ENCODE measurements at places on chromosomes 2 and 18.
A peak's percentile ranks its signal among the peaks of the same experiment; 100 is the strongest.

- peak; percentile 8 for DNase-seq
Observed at GRCh38 chr2:27049422-27050280, 1.8 kb upstream of the AGBL5 start.

DNA sequence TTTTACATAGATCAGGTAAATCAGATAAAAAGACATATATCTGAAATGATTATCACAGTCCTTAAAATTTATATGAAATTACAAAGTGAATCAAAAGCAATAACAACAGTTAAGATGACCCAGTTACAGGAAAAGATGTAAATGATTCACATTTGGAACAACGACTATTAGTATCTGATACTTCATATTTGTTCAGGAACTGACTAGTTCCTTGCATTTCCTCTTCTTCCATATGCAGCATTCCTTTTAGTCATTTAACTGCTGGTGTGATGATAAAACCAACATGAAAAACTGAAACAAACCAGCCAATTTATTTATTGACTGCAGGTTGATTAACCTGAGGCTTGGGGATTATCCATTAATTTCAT is 75.2 kb downstream of the RBMS1 start:
- no peak for DNase-seq

GRCh38 chr2:222450021-222450420 is 25.7 kb downstream of the SGPP2 start:
- no peak for DNase-seq

DNA sequence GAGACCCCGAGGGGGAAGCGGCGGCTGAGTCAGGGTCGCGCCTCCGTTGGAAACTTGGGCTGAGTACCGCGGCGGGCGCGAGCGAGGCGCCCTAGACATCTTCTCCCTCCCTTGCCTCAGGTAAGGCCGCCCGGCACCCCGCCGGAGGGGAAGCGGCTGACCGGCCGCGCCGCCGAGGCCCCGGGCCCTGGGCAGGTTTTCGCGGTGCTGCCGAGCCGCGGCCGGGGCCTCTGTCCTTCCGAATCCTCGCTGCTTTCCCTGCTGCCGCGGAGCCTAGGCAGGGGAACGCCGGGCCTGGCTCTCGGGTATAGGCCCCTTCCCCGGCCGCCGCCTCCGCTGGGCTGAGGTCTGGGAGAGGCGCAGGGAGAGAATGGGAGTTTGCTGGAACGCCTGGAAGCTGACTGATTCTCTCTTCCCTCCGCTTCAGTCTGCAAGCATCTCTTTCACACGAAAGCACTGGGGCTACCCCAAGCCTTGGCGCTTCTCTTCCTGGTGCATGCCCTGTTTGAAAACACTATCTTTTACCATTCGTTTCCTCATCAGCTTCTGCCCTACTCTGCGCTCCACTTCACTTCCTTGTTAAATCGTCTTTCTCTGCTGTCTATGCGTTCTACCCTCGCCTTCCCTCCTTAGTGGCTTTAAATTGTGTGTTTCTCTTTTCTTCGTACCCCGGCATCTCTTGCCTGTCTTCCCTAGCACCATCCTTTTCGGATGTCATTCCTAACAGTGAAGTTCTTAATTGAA is 652 bp downstream of the PPM1B start:
- DNase-seq: peak; percentile 32

GRCh38 chr2:148039783-148040182 is 18.9 kb downstream of the MBD5 start:
- no peak for DNase-seq

DNA sequence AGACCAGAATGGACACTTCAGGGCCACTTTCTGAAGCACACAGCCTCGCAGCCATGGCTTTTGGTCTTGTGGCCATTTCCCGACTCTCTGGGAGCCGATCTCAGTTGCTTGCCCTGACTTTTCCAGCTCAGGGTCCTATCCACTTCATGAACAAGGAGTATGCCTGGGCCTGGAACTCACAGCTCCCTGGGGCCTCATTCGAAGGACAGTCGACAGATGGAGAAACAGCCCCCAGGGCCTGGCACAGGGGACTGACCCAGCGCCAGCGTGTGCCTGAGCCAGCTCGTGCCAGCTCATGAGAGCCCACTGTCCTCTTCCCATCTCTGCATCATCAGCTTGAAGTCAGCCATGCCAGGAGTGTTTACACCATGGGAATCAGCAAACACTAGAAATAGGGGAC is 134.6 kb upstream of the GPC1 start:
- no peak for DNase-seq

- no peak for DNase-seq
Observed at GRCh38 chr2:60485055-60485454, 68.4 kb downstream of the BCL11A start.

DNA sequence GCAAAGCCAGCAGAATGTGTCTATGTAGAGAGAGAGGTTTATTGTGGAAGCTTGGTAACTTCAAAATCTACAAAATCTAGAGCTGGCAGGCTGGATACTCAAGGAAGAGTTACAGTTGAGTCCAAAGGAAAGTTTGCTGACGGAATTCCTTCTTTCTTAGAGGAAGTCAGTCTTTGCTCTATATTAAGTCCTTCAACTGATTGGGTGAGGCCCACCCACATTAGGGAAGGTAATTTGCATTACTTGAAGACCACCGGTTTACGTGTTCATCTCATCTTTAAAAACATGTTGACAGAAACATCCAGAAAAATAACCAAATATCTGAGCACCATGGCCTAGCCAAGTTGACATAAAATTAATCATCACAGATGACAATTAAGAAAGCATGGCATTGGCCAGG is 101.5 kb downstream of the TEX51 start:
- DNase-seq: no peak

DNA sequence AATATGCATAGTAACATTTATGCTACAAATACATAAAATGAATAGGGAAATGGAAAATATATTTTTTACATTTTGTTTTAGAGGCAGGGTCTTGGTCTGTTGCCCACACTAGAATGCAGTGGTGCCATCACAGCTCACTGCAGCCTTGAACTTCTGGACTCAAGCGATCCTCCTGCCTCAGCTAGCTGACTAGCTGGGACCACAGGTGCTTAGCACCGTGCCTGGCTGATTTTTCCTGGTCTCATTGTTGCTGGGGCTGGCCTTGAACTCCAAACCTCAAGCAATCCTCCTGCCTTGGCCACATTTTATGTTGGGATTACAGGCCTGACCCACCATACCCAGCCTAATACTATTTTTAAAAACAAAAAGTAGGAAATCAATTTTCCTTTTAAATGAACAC is 33.2 kb downstream of the XPO1 start:
- no peak for DNase-seq

DNA sequence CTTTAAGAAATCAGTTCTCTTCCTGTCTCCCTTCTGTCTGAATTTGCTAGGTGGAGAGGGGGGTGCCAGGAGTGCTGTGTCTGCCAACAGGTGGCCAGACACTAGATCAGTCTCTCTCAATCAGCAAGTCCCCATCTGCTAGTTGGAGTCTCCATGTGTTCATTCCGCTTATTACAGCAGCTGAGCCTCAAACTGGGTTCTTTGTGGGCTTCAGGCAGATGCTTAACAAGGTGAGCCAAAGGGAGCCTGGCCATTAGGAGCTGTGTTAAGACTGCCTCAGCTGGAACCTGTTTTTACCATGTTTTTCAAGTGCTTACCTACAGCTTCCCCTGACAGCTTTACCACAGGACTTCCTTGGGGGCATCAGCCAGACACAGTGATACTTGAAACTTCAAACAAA is 401.9 kb downstream of the LRP1B start:
- no peak for DNase-seq

- DNase-seq: no peak
Observed at GRCh38 chr2:210376694-210377093, 61.7 kb upstream of the MYL1 start.

GRCh38 chr2:190481339-190481738 is 53.2 kb downstream of the NEMP2 start:
- DNase-seq: peak; percentile 60

GRCh38 chr2:237351046-237351445 is 62.9 kb downstream of the COL6A3 start:
- DNase-seq: no peak

- no peak for DNase-seq
Observed at GRCh38 chr2:122682356-122682755, 926.9 kb downstream of the TSN start.

DNA sequence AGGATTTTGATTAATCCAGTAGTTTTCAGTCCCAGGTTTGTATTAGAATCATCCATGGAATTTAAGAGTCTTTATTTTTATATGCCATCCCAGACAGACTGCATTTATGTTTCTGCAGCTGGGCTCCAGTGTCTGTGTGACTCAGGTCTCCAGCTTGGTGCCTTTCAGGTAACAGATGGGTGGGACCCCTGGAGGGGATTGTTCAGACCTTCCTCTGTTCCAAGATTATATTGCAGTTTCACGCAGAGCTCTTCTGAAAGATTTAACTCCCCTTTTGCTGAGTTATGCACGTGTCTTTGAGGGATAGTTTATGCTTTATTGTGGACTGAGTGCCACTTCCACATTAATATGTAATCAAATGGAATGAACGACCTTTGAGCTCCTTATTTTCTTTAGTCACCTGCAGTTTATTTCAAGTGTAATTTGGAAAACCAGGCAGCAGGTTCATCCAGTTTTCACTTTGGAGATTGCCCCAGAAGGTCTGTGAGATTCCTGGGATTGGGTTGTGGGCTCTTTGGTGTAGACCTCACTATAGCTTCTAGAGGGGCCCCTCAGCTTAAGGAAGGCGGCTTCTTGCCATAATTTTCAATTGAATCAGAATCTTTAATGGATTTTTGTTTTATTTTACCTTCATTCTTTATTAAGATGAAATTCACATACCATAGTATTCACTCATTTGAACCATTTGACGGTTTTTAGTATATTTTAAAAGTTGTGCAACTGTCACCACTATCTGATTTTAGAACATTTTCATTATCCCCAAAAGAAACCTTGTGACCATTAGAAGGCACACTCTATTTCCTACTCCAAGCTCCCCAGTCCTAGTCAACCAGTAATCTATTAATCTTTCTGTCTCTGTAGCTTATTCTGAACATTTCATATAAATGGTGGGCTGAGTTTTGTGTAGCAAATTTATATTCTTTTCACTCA is 135.0 kb downstream of the WDSUB1 start:
- no peak for DNase-seq

GRCh38 chr2:191435141-191435540 is 189.9 kb downstream of the MYO1B start:
- no peak for DNase-seq

DNA sequence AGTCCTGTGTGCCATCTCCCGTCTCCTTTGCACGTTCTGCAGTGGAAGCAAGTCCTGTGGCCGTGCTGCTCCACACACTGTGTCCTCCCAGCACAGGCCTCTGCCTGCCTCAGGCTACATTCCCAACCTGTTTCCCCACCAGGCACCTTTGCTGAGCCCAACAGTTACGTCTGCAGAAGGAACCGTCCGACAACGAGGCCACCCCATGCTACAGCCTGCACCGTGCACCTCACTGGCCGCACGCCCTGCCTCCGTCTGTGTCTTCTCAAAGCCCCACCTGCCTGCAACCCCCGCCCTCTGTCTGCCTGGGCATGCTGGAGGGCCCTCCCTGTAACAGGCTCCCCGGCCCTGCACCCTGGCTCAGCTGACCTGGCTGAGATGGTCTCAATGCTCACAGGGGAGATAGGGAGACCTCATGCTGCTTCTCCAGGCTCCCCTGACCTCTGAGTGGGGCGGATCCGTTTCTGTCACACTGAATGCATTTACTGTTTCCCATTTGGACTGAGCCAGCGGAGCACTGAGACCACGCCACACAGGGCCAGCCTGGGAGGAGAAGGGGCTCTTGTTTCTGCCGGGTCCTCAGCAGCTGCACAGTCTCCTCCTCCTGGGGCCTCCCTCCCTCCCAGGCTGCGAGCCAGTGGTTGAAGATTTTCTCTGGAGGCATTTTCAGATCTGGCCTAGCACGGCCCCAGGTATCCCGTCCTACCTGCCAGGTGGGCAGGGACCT is 109.1 kb upstream of the OTOS start:
- peak; percentile 43 for DNase-seq

DNA sequence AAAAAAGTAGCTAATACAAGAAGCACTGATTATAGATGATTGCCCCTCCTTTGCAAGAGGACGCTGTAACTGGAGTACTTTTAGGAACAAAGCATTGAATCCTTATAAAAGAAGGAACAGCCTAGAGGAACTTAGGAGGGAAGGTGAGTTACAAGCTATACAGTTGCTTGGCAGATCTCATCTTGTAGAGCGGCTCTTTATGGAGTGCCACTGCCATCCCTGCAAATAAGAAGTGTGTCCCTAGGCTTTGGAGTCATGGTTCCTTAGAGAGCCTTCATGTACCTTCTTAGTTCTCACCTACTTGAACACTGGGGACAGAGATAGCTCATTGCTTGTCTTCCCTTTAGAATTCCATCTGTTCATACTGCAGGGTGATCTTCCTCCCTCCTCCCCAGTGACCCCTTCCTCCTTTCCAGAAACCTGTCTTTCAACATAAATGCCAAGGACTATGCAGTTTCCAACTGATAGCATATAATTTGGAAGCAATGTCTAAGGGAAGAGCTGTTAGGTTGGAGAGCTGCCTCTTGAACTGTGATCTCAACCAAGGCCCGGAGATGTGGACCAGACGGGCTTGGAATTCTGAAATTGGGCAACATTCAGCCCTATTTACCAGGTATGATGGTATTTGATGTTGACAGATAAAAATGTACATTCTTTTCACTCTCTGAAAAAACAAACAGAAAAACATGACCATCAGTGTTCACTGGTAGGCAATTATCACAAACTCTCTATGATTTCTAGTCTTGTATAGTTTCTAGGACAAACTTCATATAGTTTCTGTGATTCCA is 7.5 kb downstream of the FMNL2 start:
- no peak for DNase-seq

- no peak for DNase-seq
Observed at GRCh38 chr2:16084274-16084673, 143.9 kb downstream of the MYCN start.

GRCh38 chr2:223315813-223316212 is 263.8 kb downstream of the KCNE4 start:
- DNase-seq: no peak

DNA sequence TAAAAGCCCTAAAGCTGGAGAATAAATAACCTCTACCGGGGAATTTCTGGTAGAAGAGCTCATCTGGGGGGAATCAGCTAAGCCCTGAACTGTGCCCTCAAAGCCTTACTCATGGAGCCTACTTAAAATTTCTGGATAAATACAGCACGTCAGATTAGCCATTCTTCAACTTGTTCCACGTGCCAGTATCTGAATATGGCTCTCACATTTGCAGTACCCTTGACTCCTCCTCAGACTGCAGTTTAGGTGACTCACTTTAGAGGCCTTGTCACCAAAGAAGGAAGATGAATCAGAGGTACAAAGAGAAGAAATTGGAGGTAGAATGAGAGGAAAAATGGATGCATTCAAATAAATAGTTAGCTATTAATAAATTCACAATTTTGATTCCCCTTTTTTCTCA is 34.6 kb upstream of the POTEC start:
- DNase-seq: no peak

GRCh38 chr2:239162976-239163687 is 237.7 kb downstream of the HDAC4 start:
- DNase-seq: no peak

- no peak for DNase-seq
Observed at GRCh38 chr2:31137211-31138036, 816 bp downstream of the GALNT14 start.

- no peak for DNase-seq
Observed at GRCh38 chr2:8394131-8394530, 287.7 kb upstream of the ID2 start.
